ENCODE measurements at places on chromosomes 3 and 15.

DNA sequence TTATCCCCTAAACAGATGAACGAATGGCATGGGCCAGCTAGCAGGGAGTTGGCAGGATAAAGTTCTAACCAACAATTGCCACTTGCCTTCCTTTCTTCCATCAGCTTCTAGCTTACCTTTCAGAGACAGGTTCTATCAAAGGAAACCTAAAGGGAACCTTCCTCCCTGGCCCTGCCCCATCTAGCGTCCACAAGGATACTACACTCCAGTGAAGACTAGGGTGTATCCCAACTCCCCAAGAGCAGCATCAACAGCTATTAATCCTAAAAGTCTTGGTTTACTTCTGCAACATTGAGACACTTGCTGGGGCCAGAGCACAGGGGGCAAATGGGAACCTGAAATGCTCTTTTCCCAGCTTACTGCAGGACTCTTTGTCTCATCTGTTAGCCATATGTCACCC is 37.0 kb upstream of the TMC3 start:
- no peak for DNase-seq

DNA sequence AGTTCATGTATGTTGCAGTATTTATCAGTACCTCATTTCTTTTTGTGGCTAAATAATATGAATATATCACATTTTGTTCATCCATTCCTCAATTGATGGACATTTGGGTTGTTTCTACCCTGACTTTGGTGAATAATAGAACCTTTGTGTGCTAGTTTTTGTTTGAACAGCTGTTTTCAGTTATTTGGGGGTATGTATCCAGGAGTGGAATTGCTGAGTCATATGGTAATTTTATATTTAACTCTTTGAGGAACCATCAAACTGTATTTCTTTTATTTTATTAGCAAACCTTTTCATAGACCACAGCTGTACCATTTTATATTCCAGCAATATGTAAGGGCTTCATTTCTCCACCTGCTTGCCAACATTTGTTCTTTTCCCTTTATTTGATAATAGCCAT is 38.4 kb upstream of the RBM5 start:
- DNase-seq = no peak

DNA sequence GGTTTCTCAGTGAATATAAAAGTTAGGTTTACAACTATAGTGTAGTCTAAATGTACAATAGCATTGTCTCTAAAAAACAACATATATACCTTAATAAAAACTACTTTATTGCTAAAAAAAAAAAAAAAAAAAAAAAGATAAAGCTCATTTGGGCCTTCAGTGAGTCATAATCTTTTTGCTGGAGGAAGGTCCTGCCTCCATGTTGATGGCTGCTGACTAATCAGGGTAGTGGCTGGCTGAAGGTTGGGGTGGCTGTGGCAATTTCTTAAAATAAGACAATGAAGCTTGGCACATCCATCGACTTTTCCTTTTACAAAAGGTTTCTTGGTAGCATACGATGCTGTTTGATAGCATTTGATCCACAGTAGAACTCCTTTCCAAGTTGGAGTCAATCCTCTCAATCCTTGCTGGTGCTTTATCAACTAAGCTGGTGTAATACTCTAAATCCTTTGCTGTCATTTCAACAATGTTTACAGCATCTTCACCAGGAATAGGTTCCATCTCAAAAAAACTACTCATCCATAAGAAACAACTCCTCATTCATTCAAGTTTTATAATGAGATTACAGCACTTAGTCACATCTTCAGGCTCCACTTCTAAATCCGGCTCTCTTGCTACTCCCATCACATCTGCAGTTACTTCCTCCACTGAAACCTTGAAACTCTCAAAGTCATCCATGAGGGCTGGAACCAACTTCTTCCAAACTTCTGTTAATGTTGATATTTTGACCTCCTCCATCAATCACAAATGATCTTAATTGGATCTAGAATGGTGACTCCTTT is 13.3 kb downstream of the ZNF280D start:
- no peak for DNase-seq

DNA sequence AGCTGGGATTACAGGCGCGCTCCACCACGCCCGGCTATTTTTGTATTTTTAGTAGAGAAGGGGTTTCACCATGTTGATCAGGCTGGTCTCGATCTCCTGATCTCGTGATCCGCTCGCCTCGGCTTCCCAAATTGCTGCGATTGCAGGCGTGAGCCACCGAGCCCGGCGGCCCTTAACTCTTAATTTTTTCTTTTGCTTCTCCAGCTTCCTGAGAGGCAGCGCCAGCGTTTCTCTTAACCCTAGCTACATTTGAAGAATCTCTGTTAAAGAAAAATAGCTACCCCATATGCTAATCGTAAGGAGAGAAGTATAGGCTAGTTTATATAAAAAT is 465 bp upstream of the GK5 start:
- no peak for DNase-seq

GRCh38 chr15:100049483-100049882 is 292.3 kb downstream of the ADAMTS17 start:
- DNase-seq = no peak

GRCh38 chr3:111750278-111750884 is 108.7 kb upstream of the PHLDB2 start:
- no peak for DNase-seq

Data from Right ventricle myocardium superior (tissue), 1 donor.